Cortex of kidney (tissue), 1 donor: ENCODE measurements at places on chromosomes 2 and 18.

DNA sequence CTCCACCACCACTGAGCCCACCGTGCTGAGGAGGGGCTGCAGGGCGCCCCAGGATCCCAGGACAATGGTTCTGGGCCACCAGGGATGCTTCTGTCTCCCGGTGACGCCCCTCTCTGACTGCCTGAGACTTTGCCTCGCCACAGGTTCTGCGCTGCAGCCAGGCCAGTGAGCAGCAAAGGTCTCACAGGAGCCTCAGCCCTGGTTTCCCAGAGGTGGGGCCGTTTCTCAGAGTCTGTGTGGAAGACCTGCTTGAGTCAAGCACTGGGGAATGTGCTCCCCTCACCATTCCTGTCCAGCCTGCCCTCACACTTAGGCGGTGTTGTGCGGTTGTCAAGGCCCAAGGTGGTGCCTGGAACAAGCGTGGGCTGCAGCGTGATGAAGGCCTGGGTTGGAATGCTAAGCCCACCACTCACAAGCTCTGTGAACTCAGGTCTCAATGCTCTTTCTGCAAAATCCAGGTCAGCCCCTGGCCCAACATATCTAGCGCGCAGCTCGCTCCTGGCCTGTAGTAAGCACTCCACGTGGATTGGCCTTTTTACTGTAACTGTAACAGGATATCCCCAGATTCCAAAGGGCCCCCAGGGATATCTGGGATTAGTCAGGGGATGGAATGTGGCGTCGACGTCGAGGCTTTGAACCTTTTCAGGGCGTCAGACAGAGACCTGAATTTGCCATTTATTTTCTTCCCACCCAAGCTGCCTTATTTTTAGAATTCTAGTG lies 47.6 kb downstream of the PLB1 start:
- DNase-seq: no peak

DNA sequence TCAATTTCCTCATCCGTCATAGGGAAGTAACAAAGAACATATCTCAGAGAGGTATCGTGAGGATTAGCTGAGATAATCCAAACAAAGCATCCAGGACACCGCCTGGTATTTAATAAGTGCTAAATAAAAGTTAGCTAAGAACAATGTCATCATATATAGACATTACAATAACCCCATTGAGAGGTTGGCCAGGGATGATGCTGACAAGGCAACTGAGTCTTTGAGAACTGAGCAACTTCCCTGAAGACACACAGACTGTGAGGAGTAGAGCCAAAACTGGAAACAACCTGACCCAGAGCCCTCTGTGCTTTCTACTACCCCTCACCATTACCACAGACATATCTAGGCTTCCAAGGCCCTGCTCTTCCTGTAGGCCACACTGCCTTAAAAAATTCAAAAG lies 1.6 kb upstream of the DCTN1 start:
- no peak for DNase-seq

- no peak for DNase-seq
Observed at GRCh38 chr18:13716916-13717315, 9.4 kb downstream of the FAM210A start.

DNA sequence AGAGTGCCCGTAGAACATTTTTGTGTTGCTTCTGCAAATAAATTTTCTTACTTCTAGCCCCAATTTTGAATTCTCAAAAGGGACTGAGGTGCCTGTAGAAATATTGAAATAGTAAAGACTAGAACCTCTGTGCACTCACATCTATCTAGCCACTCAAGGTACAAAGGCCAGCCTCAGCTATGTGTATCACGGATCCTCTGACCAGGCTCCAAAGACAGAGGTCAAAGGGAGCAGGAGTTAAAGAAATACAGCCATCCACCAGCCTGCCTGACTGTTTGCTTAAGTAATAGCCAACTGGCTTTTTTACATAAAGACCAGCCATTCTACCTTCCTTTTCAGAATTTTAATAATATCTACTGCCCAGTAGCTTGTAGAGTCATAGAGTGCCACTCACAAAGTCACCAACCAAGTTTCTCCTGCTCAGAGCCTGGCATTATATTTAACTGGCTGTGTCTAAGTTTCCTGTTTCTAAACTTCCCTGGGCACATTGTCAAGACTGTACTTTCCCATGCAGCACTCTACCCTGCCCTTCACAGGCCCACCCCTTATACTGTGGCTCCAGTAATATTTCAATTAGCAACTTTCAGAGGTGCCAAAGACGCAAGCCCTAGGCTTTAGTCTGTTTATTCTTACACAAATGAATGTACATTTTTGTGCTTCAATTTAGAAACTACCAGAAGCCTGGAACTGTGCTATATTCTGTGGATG lies 338.3 kb upstream of the NT5C1B start:
- no peak for DNase-seq

- DNase-seq: no peak
Observed at GRCh38 chr2:14255135-14255820, 377.2 kb upstream of the LRATD1 start.

DNA sequence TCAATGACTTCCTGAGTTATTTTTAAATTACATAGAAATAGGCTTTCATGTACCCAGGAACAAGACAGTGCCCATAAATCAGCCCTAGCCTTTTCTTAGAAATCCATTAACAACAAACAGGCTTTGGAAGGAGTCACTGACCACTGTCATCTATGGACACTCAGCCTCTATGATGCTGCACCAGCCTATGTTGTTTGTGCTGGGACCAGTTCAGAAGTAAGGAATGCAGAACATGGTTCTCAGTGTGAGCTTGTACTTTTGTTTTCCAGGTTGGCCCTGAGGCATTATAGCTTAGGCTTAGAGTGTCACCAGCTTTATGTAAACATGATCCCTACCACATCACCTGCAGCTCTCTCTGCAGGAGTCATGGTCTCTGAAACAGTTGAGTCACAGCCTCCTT lies 335.7 kb upstream of the CDH7 start:
- no peak for DNase-seq
